ENCODE measurements at places on chromosomes 12 and 14.

GRCh38 chr14:99562856-99563748 lies 40.9 kb downstream of the CCDC85C start:
- no peak for DNase-seq

GRCh38 chr12:113230315-113231234 lies 9.3 kb downstream of the TPCN1 start:
- no peak for DNase-seq

DNA sequence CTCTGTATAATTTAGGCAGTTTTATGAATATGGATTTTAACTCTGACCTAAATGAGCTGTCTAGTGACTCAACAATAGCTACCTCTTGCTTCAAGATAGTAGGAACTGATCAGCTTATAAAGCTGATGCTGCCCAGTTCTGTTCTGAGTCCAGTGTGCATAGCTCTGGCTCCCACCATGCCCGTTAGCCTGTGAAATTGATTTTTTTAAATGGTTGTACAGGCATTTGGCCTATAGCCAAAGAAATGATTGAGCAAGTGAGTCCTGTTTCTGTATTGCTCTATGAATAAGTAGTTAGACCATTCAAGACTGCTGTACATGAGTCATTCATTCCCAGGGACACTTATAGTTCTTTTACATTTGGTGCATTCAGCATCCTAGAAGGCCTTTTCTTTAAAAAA lies 36.4 kb downstream of the SAMD4A start:
- DNase-seq = no peak

- no peak for DNase-seq
Measured at GRCh38 chr12:15972894-15973293, 61.8 kb downstream of the DERA start.

GRCh38 chr14:79016828-79017505 lies 846.8 kb downstream of the NRXN3 start:
- DNase-seq = no peak

GRCh38 chr12:117363953-117364486 lies 2.6 kb upstream of the NOS1 start:
- DNase-seq = no peak

DNA sequence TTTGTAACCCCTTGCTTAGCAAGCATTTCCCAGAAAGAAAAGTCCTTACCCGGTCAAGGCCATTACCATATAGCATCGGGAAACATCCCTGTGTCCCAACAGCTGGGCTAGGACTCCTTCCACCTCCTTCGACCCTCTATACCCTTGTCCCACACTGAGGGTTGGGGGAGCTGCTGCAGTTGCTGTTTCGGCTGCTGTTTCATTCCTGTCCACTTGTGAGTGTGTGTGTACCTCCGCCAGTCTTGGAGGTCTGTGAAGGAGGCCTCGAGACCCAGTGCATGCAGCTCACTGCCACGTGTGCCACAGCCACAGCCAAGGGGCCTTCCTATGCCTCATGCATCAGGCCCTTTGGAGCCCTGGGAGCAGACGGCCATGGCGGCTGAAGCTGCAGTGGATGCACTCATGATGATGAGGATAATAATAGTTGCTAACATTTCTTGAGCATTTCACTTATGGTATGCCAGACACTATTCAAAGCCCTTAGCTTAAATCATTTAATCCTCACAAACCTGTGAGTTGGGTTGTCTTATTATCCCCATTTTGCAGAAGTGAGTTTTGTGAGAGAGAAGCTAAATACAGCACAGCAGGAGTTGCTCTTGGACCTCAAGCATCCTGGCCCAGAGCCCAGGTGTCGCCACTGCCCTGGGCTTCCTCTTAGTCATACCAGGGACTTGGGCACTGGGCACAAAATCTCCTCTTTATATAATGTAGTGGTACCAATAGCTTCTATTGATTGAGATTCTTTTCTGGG lies 156.5 kb downstream of the PRKCH start:
- DNase-seq = no peak

GRCh38 chr12:105977652-105978051 lies 161.1 kb downstream of the NUAK1 start:
- DNase-seq = no peak

- no peak for DNase-seq
Measured at GRCh38 chr12:6183689-6184428, 16.3 kb upstream of the CD9 start.

DNA sequence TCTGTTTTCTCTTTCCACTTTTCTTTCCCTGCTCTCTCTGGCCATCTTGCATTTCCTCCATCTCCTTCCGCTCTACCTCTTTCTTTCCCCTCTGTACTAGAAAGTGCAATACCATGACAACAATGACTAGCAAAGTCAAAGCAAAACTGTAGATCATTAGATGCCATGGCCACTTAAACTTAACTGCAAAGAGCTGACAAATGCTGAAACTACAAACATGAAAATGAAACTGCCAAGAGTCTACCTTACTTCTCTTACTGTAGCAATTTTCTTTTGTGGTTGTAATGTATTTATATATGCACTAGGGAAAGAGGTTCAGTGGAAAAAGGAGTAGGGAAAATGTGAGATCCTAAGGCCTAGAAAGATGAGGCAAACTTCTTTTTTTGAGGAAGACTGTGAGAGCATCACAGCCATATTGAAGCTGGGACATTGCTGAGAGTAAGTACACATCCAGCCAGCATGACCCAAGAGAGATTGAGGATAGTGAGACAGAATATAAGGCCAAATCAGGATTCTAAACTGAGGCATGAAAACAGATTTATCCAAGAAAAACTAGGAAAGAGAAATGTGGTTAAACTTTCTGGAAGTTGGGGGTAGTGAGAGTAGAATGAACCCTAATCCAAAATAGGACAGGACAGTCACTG lies 276.6 kb upstream of the NAV3 start:
- no peak for DNase-seq

GRCh38 chr12:6532927-6533652 lies 1.2 kb upstream of the GAPDH start:
- DNase-seq = no peak

DNA sequence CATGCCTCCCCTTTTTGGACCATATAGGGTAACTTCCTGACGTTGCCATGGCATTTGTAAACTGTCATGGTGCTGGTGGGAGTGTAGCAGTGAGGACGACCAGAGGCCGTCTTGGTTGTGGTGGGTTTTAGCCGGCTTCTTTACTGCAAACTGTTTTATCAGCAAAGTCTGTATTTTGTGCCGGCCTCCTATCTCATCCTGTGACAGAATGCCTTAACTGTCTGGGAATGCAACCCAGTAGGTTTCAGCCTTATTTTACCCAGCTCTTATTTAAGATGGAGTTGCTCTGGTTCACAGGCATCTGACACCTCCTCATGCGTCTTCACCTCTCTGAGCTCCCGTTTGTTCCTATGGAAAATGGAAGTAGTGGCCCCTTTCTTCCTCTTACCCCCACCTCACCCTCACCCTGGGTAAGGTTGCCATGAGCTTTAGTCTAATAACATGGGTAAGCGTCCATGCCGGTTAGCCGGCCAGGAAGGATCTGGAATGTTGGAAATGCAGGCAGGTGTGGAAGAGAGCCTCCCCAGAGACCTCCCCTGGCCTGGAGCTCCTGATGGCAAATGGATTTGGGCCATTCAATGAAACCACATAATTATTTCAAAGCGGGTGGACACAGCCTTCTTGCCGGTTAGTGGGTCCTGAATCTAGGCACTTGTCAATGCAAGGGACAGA lies 18.6 kb downstream of the HHIPL1 start:
- DNase-seq = no peak

- no peak for DNase-seq
Measured at GRCh38 chr14:61125867-61126572, 145.0 kb downstream of the SLC38A6 start.

- no peak for DNase-seq
Measured at GRCh38 chr14:58669556-58670200, 31.9 kb downstream of the DACT1 start.

GRCh38 chr12:34395056-34396005 lies 373.0 kb downstream of the ALG10 start:
- DNase-seq = no peak

DNA sequence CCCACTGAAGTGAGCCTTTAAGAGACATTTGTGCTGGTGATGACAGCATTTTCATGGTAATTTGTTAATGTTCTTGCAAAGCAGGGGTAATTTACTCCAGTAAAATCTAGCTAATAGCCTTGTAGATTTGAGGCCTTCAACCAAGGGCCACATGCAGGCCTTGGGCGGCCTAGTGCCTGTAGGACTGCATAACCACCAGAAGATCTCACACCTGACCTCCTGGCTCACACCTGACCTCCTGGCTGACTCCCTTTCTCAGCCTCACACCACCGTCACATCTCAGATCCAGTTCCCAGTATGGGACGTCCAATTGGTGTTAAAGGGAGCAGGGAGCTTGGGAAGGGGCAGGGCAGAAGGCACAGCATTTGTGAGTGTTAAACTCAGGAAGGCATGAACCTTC lies 26.9 kb downstream of the C12orf42 start:
- DNase-seq = no peak

GRCh38 chr14:68181519-68182326 lies 362.1 kb downstream of the RAD51B start:
- no peak for DNase-seq

DNA sequence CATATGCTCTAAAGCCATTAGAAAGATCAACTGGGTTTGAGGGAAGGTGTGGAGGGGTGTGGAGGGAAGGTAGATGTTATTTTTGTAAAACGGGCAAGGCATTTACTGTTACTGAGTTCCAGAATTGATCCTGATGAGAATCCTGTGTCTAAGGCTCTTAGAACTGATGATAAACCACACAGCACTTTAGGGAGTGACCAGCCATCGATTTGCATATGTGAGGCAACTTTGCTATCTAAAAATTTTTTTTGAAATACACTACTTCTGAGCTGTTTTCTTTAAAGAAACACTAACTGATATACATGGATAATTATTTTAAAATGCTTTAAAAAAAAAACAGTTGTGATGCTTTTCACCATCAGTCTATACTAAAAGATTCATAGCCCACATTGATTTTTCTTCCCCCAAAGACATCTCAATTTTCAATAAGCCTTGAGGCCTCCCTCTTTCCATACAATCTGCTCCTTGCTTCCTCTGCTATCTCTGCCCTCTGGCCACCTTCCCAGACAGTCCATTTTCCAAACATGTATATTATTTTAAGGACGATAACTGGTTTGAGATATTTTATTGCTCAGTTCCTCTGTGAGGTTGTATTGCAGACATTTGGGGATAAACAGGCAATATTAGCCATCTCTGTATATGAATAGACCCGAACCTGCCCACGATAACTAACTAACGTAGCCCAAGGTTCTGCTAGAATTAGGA lies 265.9 kb downstream of the EFCAB11 start:
- no peak for DNase-seq

DNA sequence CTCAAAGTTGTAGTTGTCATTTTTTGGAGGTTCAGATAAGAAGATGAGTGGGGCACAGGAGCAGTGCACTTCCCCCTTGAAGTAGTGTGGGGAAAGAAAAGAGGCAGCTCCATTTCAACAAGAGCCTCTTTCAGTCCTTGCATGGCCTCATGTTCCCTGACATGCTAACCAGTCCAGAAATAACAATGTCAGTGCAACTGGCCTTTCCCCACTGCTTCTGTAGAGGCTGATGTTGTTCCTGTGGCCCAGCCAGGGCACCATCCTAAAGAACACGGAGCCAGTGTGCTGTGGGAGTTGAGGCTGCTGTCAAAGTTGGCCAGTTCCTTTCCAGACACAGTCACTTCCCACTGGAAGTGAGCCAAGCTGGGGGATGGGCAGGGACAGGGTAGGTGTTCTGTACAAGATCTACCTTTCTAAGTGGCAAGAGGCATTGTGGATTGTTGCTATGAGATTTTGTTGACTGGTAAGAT lies 77.7 kb upstream of the SLC38A2 start:
- no peak for DNase-seq

DNA sequence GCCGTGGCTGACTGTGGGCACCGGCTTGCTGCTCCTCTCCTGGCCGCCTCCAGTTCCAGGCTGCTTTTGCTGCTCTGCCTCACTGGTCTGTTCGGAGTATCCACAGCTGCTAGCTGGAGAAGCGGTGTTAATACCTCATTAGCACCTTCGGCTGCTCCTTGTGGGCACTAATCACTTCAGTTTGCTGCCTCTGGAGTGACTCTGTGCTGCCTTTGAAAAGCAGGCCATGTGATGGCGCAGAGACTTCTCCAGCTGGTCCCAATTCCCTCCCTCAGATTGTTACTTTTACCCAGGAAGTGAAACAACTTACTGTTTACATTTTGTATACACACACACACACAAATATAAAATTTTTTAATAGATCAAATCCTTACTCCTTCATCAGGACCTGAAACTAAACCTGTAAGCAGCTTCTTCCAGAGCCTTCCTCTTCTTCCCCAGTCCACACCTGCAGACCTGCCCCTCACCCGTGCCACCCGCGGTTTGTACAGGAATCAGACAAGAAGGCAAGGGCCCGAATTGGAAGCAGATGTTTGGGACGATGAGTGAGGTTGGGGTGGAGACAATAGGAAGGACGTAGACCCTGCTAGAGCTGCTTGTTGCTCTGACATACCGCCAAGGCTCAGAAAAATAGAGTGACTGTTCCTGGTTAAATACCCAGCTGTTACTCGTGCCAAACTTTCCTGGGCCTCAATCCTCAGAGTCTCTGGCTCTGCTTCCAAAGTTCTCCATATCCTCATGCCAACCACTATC lies 41.5 kb upstream of the LTBP2 start:
- DNase-seq = no peak

DNA sequence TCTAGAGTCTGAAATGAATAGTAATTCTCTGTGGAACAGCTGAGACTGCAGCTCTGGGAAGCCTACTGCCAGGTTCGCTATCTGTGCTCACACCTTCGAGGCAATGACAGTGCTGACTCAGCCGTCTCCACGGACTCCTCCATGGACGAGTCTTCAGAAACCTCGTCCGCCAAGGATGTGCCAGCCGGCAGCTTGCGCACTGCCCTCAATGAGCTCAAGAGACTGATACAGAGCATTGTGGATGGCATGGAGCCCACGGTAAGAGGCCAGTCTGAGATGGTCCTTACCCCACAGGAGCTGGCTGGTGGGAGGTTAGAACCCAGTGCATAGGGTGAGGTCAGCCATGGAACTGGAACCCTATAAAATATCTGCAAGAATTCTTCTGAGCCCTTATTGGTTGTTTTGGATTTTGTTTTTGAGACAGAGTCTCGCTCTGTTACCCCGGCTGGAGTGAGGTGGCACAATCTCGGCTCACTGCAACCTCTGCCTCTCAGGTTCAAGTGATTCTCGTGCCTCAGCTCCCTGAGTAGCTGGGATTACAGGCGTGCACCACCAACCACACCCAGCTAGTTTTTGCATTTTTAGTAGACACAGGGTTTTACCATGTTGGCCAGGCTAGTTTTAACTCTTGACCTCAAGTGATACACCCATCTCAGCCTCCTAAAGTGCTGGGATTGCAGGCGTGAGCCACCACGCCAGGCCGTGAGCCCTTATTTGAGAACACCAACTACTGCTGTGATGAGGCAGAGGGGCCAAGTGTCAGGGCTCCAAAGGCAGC lies 43.9 kb downstream of the RAB35 start:
- DNase-seq = no peak

DNA sequence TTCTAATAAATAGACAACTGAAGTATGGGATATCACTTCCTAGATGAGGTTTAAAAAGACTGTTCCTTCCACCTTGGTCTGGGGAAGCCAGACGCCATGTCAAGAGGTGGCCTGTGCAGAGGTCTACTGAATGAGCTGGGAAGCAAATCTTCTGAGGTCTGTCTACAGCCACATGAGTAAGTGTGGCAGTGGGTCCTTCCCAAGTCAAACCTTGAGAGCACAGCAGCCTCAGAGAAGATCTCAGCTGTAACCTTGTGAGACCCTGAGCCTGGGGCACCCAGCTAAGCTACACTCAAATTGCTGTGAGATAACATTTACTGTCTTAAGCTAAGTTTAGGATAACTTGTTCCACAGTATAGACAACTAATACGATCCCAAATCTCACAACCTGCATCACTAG lies 20.2 kb downstream of the NDUFA12 start:
- DNase-seq = no peak
